ENCODE measurements at places on chromosomes 7 and 10.

DNA sequence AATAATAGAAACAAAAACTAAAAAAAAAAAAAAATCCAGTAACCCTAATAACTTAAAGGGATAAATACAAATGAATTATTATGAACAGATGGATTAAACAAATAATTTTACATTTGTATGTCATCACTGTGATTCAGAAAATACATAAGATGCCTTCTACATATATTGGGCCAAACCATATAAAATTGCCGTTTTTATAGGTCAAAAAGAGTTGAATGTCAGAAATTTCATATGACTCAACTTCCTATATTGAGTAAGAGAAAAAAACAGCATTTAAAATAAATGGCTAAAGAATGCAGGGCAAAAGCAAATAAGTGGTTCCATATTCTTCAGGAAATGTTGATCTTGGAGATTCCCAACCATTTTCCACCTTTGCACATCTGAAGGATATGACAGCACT, 9.4 kb downstream of the SLC35B4 start:
- DNase-seq: no peak

- DNase-seq: peak; percentile 29
These were observed 31.0 kb upstream of the ABCB4 start for GRCh38 chr7:87506246-87507180.

GRCh38 chr7:113083132-113083815, 3.4 kb downstream of the GPR85 start:
- DNase-seq: peak; percentile 56

GRCh38 chr10:2700626-2701305, 366.6 kb upstream of the PFKP start:
- DNase-seq: no peak

DNA sequence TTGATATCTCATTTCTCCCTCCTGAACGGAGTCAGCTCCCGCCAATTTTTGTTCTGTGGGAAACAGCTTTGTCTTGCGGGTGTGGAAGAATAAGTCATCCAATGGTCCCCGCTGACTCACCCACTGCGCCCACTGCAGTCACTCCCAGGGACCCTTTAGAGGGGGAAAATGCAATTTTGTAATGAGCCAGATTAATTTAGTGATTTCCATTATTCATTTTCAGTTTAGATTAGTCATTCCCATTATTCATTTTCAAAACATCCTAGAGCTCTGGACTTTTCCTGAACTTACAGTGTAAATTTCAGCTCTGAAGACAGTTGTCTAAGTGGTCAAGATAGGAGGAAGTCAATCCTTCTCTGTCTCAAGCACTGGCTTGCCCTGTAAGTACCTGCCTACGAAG, 154.9 kb upstream of the TMEM72 start:
- DNase-seq: no peak

DNA sequence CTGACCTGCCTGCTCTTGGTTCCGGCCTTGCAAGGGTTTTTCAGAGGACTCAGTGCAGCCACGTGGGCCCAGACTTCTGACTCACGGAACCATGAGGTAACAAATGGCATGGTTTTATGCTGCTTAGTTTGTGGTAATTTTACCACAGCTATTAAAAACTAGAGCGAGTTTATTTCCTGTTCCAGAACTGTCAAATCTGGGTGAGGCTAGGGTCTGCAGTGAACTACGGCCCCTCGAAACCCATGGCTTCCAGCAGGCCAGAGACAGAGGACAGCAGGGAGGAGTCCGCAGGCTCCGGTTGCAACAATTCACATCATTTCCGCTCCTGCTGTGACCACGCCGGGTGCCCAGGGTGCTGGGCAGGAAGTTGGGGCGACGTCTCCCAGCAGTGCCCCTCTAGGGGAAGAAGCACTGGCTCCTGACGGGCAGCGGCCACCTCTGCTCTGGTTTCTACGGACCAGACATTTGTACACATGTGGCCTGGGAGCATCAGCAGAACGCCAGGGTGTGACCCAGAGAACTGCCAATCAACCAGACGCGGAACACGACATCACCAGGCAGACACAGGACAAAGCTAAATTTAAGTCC, 74.8 kb downstream of the ADARB2 start:
- no peak for DNase-seq

DNA sequence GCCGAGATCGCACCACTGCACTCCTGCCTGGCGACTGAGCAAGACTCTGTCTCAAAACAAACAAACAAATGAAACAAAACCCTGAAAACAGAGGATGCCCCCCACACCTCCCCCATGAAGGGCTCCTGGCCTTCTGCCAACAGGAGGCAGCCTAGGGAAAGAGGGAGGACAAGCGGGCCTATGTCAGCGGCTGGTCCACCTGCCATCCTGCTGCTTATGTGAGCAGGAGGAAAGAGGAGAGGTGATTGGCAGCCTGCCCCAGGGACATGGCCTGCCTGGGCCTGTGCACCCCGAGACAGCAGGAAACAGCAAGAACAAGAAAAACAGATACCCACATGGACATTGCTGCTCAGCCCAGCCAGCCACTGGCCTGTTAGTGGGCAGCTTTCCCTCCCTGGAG, 9.1 kb upstream of the ZNF316 start:
- no peak for DNase-seq

DNA sequence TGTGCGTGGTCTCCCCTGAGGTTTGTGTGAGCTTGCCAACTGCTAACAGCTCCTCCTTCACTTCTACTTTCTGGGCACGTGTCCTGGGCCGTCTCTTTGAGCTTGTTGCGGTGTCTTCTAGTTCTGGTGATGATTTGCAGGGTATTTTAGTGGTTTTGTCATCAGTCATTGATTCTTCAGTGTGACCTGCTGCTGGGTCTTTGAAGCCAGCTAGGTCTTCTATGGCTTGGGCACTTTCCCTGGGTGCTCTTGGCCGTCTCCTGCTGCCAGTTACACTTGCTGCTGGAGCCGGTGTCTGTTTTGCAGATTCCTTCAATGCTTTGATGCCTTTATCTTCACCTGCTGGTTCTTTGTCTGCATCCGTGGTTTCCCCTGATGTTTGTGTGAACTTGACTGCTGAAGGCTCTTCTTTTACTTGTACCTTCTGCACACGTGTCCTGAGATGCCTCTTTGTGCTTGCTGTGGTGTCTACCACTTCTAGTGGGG, 23.0 kb downstream of the MKI67 start:
- no peak for DNase-seq

DNA sequence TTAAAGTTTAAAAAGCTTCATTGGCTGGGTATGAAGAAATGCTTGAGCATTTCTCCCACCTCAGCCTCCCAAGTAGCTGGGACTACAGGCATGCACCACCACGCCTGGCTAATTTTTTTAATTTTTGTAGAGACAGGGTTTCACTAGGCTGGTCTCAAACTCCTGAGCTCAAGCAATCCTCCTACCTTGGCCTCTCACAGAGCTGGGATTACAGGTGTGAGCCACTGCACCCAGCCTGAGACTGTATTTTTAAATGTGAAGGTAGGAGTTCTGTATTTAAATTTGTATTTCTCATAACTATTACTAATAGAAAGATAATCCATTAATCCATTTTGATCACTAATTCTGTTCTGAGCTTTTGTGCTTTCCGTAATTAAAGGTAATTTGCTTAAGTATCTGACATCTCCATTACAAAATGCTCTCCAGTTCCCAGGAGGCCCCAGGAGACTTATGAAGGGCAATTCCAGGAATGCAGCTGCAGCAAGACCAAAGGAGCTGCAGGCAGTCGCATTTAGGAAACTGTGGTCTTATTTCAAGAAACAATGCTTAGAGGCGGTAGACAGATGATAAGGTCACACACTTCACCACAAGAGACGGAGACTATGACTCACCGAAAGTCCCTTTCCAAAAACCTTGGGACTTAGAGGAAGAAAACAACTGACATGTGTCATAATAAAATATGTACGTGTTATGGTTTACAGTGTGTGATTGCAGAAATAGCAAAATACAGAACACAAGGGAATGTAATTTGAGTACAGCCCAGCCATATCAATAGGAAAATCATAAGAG, 23.3 kb downstream of the YAE1 start:
- no peak for DNase-seq

DNA sequence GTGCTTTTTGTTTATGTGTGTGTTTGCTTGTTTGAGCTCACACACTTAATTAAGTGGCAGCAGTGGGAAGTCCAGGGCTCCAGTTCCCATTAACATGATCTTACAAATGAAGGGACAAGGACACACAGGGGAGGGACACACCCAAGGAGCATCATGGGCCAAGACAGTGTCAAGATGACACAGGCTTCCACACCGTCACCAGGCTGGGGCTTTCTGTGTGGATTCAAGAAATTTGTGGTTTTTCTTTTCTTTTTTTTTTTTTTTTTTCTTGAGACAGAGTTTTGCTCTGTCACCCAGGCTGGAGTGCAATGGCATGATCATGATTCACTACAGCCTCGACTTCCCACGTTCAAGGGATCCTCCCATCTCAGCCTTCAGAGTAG, 173.6 kb downstream of the KIAA1217 start:
- DNase-seq: no peak

GRCh38 chr10:125828311-125828710, 5.0 kb downstream of the BCCIP start:
- no peak for DNase-seq

GRCh38 chr10:22427101-22427500, 81.8 kb downstream of the SPAG6 start:
- no peak for DNase-seq

- no peak for DNase-seq
These were observed 74.8 kb downstream of the SKAP2 start for GRCh38 chr7:26789481-26790184.

DNA sequence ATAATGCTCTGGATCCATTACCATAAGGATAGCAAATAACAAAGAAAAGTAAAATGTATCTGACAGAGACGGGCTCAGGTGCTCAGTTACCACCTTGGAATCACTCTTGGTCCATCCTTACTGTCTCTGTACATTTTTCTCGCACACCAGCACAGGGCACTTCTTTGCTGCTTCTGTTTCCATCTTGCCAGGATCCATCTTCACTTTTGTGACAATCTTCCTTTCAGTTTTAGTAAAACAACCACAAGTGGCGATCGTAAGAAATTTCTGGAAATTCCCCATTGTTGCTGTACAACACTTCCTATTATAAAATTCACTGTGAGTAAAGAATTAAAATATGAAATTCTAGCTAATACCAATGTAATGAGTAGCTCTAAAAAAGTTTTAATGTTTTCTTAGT, 695.5 kb downstream of the GRM8 start:
- no peak for DNase-seq

DNA sequence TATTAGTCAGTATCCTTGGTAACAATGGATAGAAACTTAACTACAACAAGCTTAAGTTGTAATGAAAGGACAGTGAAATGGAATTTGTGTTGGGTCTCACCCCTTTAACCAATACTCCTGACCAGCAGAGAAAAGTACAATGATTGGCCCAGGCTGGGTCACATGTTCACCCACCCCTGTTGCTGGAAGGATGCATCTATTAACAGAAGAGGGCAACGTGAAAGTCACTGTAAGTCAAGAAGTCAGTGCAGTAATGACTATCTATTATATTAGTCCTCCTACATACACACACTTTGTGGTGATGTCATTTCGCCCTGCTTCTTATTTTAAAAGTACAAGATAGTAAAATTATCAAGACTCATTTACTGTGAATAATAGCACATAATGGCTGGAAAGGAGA, 16.2 kb downstream of the PNLIPRP2 start:
- DNase-seq: no peak

- DNase-seq: no peak
These were observed 107.9 kb upstream of the FAM171A1 start for GRCh38 chr10:15478950-15479349.

DNA sequence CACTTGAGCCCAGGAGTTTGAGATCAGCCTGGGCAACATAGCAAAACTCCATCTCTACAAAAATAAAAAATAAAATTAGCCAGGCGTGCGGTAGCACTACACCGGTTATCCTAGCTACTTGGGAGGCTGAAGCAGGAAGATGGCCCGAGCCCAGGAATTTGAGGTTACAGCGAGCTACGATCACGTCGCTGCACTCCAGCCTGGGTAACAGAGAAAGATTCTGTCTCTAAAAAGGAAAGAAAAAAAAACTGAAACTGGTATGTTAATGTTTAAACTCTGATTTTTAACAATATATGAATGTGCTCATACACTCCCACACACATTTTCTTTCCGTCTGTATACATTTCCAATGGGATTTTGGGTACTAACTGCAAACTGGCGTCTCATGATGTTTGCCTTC, 140.6 kb upstream of the KMT2E start:
- no peak for DNase-seq

DNA sequence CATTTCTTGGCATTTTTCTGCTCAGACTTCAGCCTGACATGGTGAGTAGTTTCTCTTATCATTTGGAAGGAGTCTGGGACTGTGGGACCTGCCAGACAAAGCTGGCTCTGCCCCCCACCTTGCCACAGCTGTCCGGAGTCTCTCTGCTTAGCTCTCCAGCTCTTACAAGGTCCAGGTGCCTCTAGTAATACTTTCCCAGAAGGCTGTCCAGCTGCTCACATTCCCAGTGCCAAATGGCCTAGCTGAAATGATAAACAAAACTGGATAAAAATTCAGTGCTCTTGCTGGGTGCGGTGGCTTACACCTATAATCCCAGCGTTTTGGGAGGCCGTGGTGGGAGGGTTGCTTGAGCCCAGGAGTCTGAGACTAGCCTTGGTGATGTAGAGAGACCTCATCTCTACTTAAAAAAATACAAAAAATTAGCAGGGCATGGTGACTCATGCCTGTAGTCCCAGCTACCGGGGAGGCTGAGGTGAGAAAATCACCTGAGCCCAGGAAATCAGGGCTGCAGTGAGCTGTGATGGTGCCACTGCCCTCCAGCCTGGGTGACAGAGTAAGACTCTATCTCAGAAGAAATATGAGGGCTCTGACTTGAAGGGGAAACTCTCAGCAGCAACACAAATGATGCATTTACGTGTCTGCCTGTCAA, 86.8 kb downstream of the C10orf90 start:
- no peak for DNase-seq

DNA sequence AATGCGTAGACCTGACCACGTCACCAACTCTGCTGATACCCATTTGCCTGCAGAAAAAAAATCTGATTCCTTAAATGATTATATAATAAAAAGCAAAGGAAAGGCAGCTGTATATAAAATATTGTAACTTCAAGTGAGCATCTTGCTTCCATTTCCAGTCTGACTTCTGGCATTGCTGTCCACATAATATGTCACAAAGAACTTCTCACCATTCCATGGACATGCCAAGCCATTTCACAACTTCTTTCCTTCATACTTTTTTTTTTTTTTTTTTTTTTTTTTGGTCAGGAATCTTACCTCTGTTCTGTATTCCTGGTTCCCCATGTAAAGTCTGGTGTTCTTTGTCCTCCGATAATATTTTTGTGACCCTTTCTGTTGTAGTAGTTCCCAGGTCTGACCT, 165.5 kb downstream of the SND1 start:
- no peak for DNase-seq

- no peak for DNase-seq
These were observed 63.1 kb downstream of the TMEM209 start for GRCh38 chr7:130141884-130142653.

DNA sequence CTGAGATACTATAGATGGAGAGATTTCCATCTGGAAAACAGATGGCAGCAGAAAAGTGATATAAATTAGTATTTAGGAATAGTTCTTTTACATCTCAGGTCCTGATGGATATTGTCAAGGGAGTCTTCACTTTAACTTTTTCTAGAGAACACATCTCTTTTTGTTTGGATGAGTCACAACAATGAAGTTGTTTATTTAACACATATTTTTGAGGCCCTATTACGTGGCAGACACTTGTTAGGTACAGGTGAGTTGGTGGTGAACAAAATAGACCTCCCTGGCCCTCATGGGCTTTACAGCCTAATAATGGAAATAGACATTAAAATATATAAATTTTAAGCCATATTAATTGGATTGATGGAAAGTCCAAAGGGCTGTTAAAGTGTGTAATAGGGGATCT, 168.3 kb downstream of the VTI1A start:
- DNase-seq: no peak

GRCh38 chr10:72375585-72375984, 20.9 kb upstream of the DNAJB12 start:
- DNase-seq: peak; percentile 56
